AG10803 (cell line): ENCODE measurements at places on chromosomes 7 and 10.
A peak's percentile ranks its signal among the peaks of the same experiment; 100 is the strongest.

DNA sequence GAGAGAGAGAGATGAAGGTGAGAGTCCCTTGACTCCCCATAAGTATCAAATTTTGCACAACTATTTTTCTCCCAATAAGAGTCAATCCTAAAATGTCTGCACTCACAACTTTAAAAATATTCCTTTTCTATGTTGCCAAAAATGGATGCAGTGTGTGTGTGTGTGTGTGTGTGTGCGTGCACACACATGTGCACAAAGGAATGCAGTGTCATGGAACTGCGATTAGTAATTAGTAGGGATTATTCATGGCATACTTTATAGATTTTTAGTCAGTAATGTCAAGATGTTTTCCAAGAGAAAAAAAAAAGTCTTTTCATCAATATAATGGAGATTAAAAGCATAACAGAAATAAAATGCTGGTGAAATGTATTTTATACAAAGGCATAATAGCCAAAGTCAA is 179.1 kb upstream of the LRRTM3 start:
- peak; percentile 22 for DNase-seq

- no peak for DNase-seq
Measured at GRCh38 chr7:1529383-1530116, 952 bp upstream of the MAFK start.

DNA sequence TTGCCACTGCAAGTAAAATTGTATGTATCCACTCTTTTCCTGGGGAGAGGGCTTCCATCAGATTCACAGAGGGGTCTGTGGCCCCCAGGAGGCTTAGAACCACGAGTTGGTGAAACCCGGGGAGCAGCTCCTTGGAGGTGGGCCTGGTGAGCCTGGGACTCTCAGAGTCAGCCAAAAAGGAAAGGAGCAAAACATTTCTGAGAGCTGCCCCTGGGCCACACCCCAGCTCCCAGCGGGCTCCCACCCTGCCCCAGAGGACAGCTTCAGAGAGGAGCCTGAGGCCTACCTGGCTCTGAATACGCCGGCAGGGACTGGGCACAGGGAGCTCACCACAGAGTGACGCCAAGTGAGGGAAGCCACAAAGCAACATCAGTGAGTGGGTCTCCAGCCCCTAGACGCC is 56.9 kb downstream of the SH3PXD2A start:
- no peak for DNase-seq

DNA sequence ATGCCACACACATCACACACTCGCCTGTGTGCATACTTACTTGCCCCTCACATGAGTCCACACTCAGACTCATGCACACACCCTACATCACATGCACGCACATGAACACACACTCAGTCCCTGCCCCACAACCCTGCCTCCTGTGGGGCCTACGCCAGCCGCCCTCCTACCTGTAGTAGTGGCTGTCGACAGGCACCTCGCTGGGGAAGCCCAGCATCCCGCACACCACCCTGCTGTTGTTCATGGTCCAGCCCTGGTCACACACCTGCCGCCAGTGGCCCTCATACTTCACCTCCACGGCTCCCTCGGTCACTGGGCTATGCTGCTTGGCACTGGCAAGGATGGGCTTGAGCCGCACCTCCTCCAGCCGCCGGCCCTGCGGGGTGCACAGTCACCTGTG is 7.2 kb downstream of the LOXL4 start:
- no peak for DNase-seq
